ENCODE measurements at places on chromosomes 13 and 19.

DNA sequence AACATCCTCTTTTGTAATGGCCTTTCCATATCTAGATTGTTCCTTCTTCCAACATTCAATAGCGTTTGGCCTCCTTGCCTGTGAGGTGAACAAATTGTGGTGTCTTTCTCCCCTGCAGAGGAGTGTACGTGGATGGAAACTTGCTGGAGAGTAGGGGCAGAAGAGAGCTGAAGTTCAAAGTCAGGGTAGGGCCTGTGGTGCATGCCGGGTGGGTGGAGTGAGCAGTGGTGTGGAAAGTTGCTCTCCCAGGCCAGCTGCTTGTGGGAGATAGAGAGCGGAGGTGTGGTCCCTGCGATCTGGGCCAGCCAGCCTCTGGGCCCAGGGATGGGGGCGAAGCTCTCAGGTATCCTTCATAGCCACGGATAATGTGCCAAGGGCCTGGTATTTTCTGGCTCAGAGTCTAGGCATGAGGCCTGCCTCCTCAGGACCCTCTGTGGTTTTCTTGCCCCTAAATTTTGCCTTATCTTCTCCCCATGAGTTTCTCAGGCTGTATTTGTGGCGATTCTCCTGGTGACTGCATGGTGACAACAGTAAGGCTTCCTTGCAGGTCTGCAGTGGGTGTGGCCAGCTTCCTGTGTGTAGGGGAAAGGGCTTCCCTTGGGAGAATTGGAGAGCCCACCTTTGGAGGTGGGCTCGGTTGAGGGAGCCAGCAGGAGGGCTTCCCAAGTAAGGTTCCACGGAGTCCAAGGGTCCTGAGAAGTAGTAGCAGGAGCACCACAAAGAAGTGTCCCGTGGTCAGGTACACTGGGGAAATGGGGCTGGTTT is 6.7 kb downstream of the RGCC start:
- no peak for DNase-seq

DNA sequence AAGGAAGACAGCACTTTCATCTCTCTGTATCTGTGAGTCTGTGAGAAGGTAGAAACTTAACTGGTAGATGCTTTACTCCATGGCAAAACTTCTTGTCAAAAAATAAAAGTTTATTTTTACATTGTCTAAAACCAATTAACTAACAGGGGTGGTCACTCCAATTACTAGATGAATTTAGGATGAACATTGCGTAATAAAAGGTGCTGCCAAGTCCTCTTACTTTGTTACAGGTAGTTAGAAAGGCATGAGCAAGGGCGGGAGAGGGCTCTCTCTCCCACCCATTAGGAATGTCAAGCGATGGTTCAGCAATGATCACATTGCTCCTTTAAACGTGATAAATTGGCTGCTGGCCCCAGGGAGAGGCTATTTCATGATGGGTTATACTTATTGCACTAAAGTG is 512.3 kb downstream of the SLITRK5 start:
- DNase-seq = no peak

GRCh38 chr13:64529874-64530485 is 2700.2 kb downstream of the PCDH9 start:
- no peak for DNase-seq

- DNase-seq = no peak
These were observed 69.3 kb upstream of the USE1 start for GRCh38 chr19:17145546-17146497.

- no peak for DNase-seq
These were observed 1.8 kb downstream of the TNPO2 start for GRCh38 chr19:12721656-12722565.
